Activated CD8-positive, alpha-beta T cell treated with anti-CD3 and anti-CD28 coated beads, Interleukin-2, amount 10 ng/mL, durations not matched to agents 7 days and 5 days (primary cell): ENCODE measurements at places on chromosomes 3 and 15. TPM values are rescaled to one million over a fixed set of nuclear protein-coding genes. Genes with fewer than 3 reads are reported as not detected.

DNA sequence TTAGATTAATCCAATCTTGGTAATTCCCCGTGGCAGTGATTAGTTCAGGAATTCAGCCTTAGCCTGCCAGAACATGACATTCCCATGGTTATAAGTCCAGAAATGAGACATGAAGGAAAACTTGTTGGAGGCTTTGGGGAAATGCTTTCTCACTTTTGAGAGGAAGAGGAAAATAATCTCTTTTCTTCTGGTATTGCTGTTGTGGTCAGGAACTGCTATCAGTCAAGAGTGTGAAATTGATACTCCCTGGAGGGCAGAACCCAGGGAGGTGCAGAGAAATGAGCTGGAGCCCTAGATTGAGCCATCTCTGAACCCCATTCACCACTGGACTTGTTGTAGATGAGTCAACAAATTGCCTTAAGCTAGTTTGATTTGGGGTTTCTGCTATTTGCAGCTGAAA lies 38.6 kb upstream of the APH1B start:
- H3K4me3 ChIP-seq, result no peak overlapping the region
- peaks cover 46% of the 10 kb centered on the region for H3K36me3 ChIP-seq
- H3K27ac ChIP-seq, result no peak overlapping the region
- no peaks in the 10 kb centered on the region for H3K27me3 ChIP-seq
- peak; percentile 31 for DNase-seq

DNA sequence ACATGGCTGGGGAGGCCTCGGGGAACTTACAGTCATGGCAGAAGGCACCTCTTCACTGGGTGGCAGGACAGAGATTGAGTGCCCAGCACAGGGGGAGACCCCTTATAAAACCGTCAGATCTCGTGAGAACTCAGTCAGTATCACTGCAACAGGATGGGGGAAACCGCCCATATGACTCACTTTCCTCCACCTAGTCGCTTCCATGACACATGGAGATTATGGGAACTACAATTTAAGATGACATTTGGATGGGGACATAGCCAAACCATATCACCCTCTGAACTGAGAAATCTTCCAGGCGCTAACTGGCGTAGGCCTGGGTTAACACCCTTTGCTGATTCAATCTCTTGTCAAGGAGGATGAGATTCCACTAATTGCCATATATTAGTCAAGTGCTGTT lies 392.3 kb downstream of the FEZF2 start:
- no peak for DNase-seq
- H3K4me3 ChIP-seq, result no peak overlapping the region
- H3K27ac ChIP-seq, result no peak overlapping the region
- no peaks in the 10 kb centered on the region for H3K36me3 ChIP-seq
- no peaks in the 10 kb centered on the region for H3K4me1 ChIP-seq

DNA sequence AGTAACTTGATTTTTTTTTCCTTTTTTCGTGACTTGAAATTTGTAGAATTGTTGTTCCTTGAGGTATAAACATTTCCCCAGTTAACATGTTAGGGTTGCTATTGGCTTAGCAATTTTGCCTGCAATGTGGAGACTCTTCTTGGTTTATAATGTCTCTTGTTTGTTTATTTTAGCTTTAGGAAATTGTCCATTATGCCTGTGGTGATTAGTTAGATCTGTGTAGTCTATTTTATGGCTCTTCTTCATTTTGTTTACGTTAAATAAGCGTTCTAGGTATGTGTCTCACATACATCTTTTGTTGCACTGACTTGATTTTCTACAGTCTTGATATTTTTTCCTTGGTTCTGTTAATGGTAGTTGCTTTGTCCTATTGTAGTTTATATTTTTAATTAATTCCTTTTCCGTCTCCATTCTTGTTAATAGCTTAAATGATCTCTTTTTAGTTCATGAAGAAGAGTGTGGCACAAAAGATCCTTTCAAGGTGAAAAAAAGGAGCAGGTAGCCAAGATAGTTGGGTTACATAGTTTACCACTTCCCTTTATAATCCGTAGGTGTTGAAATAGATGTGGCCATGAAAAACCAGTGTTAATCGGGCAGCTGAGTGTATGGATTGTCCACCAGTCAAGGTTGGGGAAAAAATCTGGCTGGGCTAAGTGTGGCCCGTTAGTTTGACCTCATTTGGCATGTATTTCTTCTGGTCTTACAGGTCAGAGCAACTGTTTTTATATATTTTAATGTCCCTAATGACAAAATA lies 12.1 kb downstream of the IQGAP1 start:
- DNase-seq, result no peak
- peak overlapping the region; percentile 93 for H3K27ac ChIP-seq
- H3K36me3 ChIP-seq, result peaks cover 47% of the 10 kb centered on the region
- peak overlapping the region; percentile 68 for H3K4me3 ChIP-seq
- no peaks in the 10 kb centered on the region for H3K27me3 ChIP-seq

- no peak overlapping the region for H3K27ac ChIP-seq
- no peak for DNase-seq
- H3K36me3 ChIP-seq, result no peaks in the 10 kb centered on the region
These were observed 1.5 kb upstream of the CACNA2D3 start for GRCh38 chr3:54120657-54121413.

DNA sequence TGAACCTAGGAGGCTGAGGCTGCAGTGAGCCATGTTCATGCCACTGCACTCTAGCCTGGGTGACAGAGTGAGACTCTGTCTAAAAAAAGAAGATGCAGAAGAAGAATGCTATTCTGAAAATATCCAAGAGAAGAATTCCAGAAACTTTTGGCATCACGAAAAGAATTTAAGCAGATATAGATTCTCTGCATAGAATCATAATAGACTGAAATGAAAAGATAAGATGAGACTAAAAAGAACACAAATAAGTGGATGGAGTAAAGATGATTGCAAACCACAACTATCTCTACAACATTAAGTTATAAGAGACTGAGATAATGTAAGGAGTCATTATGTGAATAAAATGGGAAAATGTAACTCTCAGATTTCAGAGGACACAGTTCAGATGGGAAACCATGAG lies 140.7 kb upstream of the TMC3 start:
- no peaks in the 10 kb centered on the region for H3K36me3 ChIP-seq
- peaks cover 6% of the 10 kb centered on the region for H3K27me3 ChIP-seq
- no peak for DNase-seq

DNA sequence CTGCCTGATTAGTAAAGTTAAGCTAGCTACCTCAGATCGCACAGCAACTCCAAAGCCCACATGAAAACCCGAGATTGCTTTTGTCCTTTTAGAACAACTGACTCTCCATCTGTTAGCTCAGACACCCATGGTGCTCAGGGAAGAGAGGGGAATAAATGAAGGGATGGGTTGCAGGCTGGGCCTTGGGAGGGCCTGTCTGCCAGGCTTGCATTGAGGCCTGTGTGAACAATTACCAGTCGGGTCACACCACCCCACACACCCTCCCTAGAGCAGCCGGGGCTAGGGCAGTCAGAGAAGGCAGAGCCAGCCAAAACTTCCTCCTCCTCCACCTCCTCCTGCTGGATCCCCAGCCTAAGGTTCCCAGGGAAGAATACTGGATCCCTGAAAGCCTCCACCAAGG lies 8.8 kb upstream of the PRKAR2A start:
- no peaks in the 10 kb centered on the region for H3K27me3 ChIP-seq
- no peak for DNase-seq
- H3K4me3 ChIP-seq, result no peak overlapping the region

PARP14 gene
- 119 TPM for total RNA-seq

LMOD3 gene
- not detected for total RNA-seq

IQCF5 gene
- total RNA-seq, result not detected

ZBTB47 gene
- total RNA-seq, result 0.34 TPM
